ENCODE measurements at places on chromosomes 6 and 20.

DNA sequence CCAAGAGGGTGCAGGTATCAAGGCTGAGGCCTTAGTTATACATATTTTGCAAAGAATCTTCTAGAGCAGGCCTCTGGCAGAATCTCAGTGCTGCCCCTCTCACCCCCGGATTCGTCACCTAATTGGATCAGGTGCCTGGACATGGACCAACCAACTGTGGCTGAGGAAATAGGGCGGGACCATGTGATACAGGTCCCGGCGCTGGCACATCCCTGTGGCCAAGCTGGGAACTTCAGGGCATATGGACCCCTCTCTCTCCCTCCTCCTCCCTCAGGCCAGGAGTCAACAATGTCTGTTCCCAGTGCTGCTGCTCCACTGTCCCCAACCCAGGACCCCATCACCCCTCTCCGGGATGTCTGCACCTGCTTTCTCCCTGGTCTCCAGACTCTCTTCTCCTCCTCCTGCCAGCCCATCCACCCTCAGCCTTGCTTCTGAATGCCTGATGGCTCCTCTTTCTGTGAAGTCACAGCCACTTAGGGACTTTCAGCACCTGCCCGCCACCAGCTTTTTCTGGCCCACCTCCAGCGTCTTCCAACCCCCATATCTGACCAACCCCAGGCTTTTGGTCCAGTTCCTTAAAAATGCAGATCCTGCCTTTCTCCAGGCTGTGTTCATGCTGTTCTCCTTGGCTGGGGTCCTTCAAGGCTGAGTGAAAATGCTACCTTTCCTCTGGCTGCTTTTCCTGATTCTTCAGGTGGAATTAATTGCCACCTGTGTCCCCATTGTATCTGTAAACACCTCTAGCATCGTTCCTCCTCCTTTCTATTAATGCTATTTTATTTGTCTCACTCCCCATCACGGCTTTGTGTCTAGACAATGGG, 19.0 kb upstream of the MLN start:
- peak; percentile 28 for DNase-seq

DNA sequence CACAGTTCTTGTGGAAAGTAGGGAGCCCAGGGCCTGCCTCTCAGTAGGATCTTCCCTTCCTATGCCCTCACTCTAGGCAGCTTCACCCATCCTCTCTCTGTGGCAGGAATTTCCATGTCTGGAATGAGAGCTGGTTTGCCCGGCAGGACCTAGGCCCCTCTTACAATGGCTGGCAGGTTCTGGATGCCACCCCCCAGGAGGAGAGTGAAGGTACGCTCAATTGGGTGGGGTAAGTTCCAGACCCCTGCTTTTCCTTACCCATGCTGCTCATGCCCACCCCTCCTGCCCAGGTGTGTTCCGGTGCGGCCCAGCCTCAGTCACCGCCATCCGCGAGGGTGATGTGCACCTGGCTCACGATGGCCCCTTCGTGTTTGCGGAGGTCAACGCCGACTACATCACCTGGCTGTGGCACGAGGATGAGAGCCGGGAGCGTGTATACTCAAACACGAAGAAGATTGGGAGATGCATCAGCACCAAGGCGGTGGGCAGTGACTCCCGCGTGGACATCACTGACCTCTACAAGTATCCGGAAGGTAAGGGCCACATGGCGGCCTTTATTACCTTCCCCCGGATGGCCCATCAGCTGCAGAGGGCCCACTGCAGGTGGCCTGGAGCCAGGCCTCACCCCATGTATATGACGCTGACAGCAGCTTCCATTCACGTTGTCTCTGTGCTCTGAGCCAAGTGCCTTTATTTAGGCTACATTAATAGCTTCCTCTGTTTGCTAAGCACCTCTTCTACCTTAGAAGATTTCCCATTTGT, 22.8 kb downstream of the TGM6 start:
- no peak for DNase-seq

- DNase-seq = no peak
Observed at GRCh38 chr6:162715601-162716000, 12.0 kb downstream of the PRKN start.

DNA sequence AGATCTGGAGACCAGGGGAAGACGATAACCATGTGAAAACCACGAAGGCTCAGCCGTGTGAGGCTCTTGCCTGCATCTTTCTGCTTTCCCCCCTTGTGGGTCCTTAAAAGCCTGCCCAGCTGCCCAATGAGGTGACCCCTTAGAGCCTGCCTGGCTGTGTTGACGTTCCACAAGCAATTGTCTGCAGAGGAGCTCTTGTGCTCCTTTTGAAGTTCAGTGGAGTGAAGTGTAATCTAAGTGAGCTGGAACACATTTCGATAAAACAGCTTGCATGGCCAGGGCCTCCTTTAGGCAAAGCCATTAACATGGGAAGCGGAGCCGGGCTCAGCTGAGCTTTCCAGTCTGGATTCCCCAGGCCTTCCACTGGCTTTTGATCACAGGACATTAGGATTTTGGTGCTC, 27.3 kb upstream of the TCP11 start:
- peak; percentile 60 for DNase-seq

DNA sequence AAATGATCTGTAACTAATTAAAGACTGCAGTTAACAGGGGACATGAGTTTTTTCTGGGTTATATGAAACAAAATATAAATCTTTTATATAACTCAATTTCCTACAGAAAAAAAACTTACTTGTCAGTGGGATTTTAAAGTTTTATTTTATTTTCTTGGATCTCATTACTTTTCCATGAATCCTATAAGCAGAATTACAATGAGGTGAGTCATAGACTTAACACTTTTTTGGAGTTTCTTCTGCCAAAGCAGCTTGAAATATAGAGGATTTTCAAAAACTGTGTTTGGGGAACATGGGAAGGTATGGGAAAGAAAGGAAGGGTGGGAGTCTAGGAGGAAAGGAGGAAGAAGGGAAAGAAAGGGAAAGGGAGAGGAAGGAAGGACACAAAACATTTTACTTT, 130.7 kb downstream of the AIG1 start:
- no peak for DNase-seq

DNA sequence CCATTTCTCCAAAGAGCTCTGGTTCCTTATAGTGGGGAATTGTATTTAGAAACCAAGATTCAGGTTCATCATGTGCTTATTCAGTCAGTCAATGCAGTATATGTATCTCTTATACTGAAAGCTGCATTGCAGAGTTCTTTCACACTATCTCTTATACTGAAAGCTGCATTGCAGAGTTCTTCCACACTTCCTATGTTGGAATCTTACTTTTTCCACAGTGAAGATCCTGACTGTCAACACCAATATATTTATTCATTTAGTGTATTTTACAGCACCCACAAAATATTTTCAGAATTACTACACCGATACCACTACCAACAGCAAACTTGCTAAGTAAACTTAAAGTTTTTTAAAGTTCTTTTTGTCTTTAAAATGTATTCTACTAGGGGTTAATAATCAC, 349.3 kb upstream of the MMS22L start:
- no peak for DNase-seq

DNA sequence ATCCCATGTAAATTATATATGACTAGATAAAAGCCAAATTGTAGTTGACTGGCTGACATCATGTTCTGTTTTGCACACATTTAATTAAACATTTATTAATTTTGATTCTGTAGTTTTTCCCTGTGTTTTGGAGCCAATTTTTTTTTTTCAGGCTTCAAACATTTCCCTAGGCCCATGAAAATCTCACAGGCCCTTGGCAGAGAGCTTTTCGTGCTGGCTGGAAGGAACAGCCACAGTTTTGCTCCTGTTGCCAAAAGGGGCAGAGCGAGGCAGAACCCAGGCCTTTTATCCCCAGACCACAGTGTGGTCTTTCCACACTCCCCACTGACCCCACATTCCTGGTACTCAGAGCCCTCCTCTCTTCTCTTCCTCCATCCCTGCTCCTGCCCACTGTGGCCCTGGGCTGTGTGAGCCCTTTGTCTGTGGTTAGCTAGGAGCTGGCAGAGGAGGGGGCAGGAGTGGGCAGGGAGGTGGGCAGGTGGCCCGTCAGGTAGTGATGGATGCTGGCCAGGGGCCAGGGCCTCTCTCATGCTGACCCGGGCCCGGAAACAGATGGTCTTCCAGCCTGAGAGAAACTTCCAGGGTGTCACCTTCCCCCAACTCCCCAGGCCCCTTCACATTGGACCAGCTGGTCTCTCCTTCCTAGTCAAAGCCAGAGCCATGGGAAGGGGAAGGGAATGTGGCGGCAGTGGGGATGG, 19.4 kb upstream of the CCM2L start:
- peak; percentile 44 for DNase-seq

- no peak for DNase-seq
Observed at GRCh38 chr20:49612127-49612738, 44.3 kb upstream of the PTGIS start.

DNA sequence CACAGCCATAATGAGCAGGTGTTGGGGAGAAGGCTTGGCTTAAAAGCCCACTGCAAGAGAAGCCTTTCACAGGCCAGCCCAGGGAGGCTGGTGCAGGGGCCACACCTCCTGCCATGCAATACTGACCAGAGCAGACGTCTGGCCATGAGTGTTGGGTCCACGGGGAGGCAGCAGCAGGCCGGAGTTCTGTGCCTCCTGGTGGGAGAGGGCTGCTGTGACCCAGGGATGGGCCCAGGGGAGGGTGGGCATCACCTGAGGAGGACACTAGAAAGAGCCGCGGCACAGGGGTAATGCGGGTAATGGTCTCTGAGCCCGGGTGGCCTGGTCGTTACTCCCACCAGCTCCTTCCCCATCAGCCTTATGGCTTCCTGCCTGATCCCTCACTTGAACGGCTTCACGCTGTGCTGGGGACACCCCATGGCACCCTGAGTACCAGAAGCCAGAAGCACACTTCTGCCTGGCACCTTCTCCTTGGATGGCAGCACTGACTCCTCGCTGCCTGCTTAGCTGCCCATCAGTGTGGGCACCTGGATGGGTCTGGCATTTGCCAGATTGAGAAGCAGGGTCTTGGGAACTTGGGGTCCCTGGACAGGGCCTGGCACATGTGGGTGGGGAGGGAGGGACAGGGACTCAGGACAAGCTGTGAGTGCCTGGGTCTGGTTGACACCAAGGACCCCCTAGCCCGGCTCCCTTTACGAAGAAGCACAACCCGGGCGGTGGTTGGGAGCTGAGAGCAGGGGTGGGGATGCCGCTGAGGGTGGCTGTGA, 108.8 kb downstream of the ASXL1 start:
- DNase-seq = no peak

- DNase-seq = no peak
Observed at GRCh38 chr20:5390720-5391119, 74.0 kb upstream of the PROKR2 start.

- DNase-seq = peak; percentile 6
Observed at GRCh38 chr6:121925024-121925423, 474.4 kb upstream of the HSF2 start.

DNA sequence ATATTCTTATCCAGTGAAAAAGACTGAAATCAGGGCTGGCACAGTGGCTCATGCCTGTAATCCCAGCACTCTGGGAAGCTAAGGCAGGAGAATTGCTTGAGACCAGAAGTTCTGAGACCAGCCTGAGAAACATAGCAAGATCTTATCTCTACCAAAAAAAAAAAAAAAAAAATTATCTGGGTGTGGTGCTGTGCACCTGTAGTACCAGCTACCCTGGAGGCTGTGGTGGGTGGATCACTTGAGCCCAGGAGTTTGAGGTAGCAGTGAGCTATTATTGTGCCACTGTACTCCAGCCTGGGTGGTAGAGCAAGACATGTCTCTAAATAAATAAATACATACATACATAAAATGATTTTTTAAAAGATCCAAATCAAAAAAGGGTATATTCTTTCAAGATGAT, 6.3 kb downstream of the CALHM6 start:
- DNase-seq = no peak

DNA sequence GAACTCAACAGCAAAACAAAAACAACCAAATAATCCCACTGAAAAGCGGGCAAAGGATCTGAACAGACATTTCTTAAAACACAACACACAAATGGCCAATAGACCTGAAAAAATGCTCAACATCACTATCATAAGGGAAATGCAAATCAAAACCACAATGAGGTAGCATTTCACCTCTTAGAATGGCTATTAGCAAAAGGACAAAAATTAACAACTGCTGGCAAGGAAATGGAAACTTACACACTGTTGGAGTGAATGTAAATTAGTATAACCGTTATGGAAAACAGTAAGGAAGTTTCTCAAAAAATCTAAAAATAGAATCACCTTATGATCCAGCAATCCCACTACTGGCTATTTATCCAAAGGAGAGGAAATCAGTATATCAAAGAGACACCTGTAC, 20.9 kb downstream of the FAM8A1 start:
- peak; percentile 44 for DNase-seq

DNA sequence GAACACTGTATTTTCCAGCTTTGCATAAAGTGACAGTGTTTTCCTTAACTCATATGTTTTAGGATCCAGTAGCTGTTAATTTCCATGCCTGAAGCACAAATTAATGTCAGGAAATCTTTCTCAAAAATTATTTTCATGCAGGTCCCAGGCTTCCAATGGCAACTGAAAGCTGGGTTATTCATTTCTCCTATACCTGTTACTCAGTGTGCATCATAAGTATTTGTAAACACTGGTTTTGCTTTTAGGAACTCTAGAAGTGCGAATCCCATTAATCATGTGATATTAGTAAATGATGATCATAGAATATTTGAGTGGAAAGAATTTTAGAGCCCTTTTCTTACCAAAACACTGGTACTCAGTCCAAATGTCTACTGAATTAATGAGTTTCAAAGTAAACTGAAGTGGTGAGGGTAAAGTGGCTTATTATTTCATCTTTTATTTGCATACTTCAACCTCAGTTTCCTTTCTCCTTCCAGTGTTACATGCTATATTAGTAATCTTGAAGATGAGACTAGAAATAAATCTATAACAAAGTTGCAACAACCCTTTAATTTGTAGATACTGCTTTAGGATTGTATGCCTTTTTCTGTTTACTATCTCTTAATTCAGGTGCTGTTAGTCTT, 124.0 kb downstream of the ZFAND3 start:
- no peak for DNase-seq

DNA sequence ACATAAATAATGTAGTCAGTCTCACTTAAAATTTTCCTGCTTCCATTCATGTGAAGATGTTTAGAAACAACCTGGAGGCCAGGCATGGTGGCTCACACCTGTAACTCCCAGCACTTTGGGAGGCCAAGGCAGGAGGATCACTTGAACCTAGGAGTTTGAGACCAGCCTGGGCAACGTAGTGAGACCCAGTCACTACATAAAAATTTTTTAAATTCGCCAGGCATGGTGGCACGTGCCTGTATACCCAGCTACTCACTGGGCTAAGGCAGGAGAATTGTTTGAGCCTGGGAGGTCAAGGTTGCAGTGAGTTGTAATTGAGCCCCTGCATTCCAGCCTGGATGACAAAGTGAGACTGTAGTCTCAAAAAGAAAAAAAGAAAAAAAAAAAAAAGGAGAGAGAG, 47.3 kb upstream of the E2F3 start:
- DNase-seq = no peak

DNA sequence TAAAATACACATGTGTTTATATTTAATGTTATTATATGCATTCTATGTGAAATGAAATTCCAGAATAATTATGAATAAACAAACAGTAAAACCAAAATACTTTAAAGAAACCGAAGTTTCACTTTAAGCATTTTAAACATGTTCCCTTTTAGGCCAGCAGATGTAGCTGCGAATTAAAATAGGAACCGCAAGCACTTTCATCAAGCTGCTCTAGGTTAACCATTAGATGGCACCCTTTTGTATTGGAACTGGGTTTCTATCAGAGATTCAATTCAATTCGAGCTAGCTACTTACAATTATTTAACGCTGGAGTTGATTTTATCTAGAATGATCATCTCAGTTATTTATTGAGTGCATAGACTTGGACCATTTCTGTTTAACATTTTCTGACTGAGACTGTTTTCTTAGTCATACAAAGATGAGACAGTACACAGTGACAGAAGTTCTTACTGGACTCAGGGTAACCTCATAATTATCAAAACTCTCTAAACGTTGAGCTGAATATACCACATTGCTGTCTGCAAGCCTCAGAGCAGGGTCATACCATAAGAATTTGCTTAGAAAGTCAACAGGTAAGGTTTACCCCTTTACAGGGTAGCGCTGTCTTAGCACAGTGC, 8.5 kb downstream of the TMEM242 start:
- DNase-seq = peak; percentile 81
